ENCODE measurements at places on chromosomes 11 and 22. TPM values are rescaled to one million over a fixed set of nuclear protein-coding genes. Genes with fewer than 3 reads are reported as not detected.

DNA sequence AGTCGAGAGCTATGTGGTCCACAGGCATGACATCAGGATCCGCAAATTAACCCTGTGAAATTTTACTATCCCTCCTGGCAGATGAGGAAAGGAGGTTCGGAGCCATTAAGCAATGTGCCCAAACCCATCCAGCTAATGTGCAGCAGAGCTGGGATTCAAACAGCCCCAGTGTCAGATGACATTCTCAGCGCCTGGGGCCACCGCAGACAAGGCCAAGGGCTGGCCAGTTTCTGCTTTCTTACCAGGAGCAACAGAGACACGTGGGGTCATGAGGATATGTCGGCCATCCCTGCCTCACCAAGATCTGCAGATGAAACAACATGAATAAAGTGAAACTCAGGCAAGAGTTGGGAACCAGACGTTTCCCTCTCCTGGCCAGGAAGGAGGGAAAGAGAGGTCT, 110.2 kb downstream of the TENM4 start:
- DNase-seq: no peak

DNA sequence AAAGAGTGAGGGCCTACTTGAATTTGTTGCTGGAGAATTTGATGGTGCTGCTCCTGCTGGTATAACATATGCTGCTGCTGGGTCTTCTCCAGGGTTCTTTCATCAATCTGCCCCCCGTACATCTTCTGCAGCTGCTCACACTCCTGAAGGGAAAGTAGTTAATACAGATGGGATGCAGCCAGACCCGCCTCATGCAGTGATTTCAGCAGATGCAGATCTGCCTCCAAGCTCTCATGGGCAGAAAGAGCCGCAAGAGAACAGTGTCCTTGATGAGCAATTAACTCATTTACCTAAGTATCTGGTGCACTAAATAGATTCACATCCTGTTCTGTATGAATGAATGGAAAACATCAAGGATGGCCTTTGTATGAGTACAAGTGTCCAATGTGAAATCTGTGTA, 24.8 kb upstream of the APOA1 start:
- DNase-seq: no peak

- DNase-seq: peak; percentile 78
These were observed 20.6 kb upstream of the PLEKHB1 start for GRCh38 chr11:73625696-73626318.

GRCh38 chr22:38987171-38987895, 5.2 kb downstream of the APOBEC3B start:
- no peak for DNase-seq

- DNase-seq: no peak
These were observed 42.4 kb upstream of the WNT7B start for GRCh38 chr22:46019351-46019750.

DNA sequence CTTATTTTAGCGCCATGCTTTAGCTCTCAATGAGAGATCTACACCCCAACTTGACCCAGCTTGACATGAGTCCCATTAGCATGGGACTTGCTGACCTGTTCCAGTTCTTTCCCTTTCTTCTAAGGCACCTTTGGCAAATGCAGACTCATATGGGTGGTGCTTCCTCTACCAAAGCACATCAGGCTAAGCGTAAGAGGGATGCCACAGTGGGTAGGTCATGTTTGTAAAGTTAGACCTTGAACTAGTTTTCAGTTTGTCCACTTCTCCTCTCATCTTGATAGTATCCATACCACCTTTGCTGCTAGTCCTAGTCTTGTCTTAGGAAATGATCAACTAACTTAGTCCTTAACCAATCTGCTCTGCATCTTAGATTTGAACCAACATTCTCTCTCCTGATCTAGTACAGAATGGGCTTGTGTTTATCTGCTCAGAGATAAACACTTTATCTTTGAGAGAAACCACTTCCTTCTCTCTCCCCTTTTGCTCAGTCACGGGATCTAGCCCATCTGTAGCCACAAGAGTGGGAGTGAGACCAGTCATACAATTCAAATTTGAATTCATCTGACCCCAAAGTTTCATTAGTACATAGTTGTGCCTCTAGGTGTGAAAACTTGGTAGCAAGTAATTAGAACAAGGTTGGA, 72.1 kb upstream of the CD44 start:
- no peak for DNase-seq

GRCh38 chr11:59791639-59792038, 18.9 kb downstream of the MRPL16 start:
- DNase-seq: no peak

- no peak for DNase-seq
These were observed 1.2 kb downstream of the MSANTD2 start for GRCh38 chr11:124798991-124799347.

- no peak for DNase-seq
These were observed 30.6 kb downstream of the PRDM11 start for GRCh38 chr11:45176996-45177395.

DNA sequence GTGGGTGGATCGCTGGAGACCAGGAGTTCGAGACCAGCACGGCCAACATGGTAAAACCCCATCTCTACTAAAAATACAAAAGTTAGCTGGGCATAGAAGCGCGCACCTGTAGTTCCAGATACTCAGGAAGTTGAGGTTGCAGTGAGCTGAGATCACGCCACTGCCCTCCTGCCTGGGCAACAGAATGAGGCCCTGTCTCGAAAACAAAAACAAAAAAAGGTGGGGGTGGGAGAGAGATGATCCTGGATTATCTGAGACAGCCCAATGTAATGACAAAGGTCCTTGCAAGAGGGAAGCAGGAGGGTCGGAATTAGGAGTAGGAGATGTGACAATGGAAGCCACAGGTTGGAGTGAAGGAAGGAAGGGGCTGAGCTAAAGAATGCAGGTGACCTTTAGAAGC, 87.6 kb upstream of the APOA1 start:
- DNase-seq: no peak

- no peak for DNase-seq
These were observed 80.9 kb upstream of the MYO18B start for GRCh38 chr22:25661073-25661472.

Gene NAGA
- total RNA-seq: 16.1 TPM

DNA sequence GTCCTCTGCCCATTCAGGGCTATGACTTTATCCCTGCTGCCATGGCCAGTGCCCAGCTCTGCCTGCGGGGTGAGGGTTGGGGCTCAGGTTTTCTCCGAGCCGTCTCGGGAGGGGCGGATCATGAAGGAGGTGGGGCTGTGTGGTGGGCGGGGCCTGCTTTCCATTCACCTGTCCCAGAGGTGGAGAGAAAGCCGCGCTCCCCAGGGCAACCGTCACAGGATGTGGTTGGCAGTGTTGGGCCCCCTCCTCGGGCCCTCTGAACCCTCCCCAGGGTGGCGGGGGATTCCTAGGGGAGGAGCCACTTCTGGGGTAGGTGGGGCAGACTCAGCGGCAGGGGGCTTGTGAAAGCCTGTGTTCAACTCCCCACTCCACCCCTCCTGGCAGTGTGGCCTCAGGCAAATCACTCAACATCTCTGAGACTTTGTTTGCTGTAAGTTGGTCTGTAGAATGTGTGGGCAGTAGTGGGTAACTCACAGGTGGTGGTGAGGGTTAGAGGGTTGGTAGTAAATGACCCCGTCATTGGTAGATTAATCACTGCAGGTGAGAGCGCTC, 50.3 kb downstream of the CD6 start:
- DNase-seq: peak; percentile 88

DNA sequence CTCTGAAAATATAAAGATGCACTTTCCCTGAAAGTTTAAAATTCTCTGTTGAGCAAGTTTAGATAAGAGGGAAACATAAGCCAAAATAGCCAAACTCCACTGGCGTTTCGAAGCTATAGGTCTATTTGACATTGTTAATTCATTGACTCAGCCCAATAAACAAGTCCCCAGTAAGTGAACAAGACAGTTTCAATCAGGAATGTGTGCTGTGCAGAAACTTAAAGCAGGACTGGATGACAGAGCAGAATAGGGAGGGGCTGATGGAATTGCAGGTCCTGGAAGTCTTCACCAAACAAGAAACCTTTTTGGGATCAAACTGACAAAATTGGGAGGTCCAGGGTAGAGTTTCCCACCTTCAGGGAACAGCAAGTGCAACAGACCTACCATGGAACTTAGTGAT, 8.9 kb upstream of the KDM4E start:
- DNase-seq: no peak

GRCh38 chr11:35963911-35964310, 20.0 kb downstream of the LDLRAD3 start:
- DNase-seq: no peak

Gene PARVG
- 1.3 TPM for total RNA-seq

Gene WNT11
- total RNA-seq: not detected
